GM23248 (cell line): ENCODE measurements at places on chromosomes 6 and 20. TPM values are rescaled to one million over a fixed set of nuclear protein-coding genes. Genes with fewer than 3 reads are reported as not detected.

- no peak for DNase-seq
Observed at GRCh38 chr6:31332637-31333602, 24.1 kb downstream of the HLA-B start.

DNA sequence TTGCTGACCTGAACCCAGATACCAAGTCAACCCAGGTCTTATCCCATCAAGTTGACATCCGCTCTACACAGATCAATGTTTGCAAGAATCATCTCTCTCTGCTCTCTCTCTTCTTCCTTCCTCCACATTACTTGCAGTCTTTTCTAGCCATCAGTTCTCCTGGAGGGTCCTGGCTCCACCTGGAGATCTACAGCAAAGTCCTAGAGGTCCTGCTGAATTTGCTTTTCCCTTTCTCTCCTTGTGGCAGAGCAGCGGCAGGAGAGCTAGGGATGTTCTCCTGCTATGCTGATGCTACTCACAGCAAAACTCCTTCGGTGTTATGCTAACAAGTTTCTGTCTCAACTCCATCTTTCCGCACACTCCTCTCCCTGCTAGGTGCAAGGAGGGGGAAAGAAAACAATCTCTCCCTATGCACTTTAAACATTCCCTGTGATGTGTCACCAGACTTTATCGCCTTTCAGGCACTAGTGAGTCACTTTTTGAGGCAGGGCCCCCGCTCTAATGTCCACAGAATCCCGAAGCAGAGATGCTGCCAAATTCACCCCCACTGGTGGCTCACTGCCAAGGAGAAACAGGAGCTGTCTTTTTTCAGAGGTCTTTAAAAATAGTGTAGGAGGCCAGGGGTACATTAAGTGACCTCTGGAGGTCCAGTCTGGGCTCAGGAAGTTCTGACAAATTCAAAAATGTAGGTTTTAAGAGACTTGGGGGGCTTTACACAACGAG, 62.6 kb downstream of the FAM50B start:
- DNase-seq: peak; percentile 86

GRCh38 chr6:3252861-3253596, 5.7 kb upstream of the PSMG4 start:
- peak; percentile 24 for DNase-seq

DNA sequence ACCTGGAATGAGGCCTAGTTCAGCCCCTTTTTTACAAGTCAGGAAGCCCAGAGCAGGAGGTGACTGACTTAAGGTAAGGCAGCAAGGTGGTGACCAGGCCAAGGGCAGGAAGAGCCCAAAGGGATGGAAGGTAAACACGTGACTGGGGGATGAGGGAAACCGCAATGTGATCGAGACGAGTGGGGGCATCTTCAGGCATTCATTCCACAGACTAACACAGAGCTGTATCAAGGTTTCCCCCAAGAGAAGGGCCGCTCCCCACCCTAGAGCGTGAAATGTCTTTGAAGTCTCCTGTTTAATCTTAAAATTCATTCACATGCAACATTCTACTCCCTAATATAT, 76.3 kb upstream of the PIM1 start:
- DNase-seq: no peak

- peak; percentile 74 for DNase-seq
Observed at GRCh38 chr6:160041608-160042007, 72.7 kb downstream of the IGF2R start.

DNA sequence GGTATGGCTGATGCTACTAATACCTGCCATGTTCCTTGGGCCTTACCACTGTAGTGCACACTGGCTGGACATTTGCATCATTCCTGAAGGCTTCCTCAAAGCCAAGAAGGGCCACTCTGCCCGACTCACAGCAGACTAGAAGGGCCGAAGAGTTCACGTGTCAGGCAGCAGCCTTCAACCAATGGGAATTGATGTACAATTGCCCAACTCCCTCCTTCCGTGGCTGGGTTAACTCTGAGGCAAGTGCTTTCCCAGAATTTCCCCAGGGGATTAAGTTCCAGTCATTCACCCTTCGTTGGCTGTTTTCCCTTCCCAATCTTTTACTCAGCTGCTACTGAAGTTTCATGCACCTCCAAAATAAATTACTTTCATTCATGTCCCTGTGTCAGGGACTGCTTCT, 29.8 kb downstream of the PSMB9 start:
- DNase-seq: peak; percentile 78

The C20orf141 gene
- total RNA-seq: not detected in 2 replicates

The ZSCAN23 gene
- 0.32 and 0.51 TPM in 2 replicates for total RNA-seq

The SRMS gene
- total RNA-seq: not detected in 2 replicates

The ZNF165 gene
- total RNA-seq: 0.25 and 0.86 TPM in 2 replicates

The PXDC1 gene
- total RNA-seq: 167 and 192 TPM in 2 replicates
